ENCODE measurements at places on chromosomes 16 and 17.

DNA sequence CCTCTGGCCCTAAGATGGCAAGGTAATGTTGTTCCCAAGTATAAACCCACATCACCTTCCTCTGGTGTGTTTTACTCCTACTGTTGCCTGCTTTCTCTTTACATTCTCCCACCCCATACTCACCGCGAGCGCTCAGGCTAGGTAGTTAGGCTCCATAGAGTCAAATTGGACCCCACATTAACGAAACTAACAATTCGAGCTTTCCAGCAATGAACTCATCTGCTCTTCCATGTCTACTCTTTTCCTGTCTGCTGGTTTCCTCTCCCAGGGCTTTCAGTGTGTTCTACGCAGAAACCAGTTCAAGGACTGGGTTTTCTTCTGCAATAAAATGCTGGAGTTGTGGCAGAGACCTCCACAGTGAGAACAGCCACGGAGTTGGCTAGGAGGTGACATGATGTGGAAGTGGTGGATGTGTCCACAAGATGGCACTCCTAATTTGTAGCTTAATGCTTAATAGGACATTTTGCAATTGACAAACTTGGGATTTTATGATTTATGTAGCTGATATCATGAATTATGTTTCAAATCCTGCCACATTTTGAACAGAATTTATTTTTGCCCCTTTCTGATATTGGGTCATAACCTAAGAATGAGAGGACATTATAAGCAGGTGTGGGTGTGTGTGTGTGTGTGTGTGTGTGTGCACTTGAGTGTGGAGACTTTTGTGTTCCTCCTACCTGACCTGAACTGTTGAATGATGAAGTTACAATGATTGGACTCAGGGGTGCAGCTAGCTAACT lies 2.2 kb upstream of the UQCRC2 start:
- DNase-seq, result peak; percentile 29

DNA sequence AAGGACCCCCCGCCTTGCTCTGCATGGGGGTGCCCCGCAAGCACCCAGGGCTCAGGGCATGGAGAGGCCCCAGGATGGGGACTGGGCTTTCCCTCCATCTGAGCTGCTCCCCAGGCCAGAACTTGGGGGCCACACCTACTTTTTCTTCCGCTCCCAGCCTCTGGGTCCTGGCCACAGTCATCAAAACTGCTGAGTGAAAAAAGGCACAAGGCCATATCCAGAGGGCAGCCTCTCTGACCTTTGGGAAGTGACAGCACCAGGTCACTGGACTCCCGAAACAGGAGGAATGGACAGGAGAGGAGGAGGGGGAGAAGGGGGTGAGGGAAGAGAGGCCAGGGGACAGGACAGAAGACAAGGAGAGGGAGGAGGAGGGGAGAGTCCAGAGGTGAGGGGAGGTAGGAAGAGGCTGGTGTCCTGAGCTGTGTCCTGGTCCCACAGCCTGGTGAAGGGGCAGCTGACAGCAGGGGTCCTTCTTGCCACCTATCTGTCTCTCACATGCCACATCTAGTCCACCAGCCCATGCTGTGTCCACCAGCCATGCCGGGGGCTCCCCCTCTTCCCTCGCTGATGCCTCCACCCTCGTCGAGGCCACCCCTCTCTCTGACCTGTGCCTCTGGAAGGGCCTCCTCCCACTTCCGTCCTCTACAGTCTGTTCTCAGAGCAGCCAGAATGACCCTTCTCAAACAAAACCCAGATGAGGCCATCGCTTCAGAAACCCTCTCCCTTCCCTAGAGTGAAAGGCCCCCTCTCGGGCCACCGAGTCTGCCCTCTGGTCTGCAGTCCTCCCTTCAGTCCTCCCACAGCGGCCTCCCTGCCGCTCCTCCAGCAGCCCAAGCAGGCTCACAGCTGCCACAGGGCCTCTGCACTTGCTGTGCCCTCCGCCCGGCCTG lies 73.9 kb upstream of the TOB1 start:
- no peak for DNase-seq

DNA sequence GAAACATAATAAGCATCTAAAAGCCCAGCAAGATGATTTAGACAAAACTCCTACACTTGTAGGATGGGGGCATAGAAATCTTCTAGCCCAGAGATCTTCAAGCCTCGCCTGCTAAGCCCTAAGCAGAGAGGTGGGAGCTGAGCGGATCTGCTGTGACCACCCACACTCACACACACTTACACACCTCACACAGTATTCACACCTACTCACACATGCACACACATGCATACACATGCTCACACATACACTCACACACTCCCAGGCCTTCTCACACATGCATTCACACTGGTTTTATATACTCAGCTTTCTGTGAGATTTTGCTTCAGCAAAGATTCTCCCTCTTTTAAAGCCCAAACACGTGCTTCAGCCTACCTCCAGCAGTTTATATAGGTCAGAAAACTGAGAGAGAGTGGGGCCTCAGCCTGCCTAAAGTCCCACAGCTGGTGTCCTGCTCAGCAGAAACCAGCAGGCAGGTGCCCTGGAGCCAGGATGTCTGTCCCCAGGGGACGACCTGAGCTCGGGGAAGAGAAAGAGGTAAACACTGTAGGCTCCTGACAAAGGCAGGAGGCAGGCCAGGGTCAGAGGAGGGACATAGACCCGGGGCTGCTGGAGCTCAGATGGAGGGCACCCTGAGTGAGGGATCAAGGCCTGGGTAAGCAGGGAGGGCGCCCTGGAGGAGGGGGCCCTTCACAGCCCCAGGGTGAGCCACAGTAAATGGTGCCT lies 12.0 kb upstream of the KRT19 start:
- DNase-seq, result no peak

GRCh38 chr17:41959030-41959335 lies 7.6 kb upstream of the CNP start:
- DNase-seq, result no peak

GRCh38 chr17:72429066-72429638 lies 308.3 kb downstream of the SOX9 start:
- no peak for DNase-seq

DNA sequence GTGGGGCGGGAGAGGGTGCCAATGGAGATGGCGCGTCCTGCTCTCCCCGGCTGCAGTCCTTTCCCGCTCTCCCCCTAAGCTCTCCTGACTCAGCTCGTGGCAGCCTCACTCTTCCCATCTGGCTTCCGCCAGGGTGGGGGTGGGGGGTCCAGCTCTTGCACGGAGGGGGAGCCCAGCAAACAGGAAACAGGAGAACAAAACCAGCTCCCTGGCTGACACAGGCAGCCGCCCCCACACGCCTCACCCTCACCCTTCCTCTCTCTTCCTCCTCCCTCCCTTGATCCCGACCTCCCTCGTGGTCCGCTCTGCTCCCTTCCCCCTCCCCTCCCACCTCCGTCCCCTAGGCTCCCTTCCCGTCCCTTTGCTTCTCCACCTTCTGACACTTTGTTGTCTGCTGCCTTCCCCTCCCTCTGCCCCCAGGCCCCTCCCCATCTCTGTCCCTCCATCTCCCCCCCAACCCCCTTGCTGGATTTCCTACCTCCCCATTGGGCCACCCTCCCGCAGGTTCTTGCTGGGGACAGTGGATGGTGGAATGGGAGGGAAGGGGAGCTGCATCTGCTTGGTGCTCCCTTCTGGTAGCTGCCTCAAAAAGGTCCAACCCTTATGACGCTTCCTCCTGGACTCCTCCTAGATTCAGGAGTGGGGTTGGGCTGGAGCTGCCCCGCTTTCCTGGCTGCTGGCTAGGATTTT lies 23.7 kb downstream of the ARHGAP23 start:
- DNase-seq, result no peak

GRCh38 chr16:29784901-29785500 lies 5.5 kb upstream of the KIF22 start:
- DNase-seq, result peak; percentile 84

DNA sequence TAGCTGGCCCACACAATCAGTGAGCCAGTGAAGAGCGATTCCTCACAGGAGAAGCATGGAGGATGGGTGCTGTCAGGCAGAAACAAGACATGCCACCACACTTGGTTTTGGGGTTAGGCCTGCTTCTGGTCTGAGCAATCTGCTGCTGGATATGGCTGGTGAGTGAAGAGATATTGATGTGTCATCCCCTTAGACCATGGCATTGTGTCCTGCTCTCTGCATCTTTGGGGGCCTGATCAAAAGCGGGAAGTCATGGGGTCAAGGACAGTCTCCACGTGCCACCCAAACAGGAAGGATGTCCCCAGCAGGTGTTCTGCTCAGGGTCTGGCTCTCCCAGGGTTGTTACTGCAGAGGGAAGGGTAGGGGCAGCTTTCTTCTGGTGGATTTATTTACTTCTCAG lies 140.7 kb downstream of the PRKCB start:
- no peak for DNase-seq

GRCh38 chr17:19724501-19725420 lies 8.4 kb upstream of the SLC47A2 start:
- peak; percentile 66 for DNase-seq

GRCh38 chr16:74304164-74304834 lies 7.7 kb downstream of the PSMD7 start:
- DNase-seq, result no peak
